Stimulated activated CD8-positive, alpha-beta memory T cell treated with anti-CD3 and anti-CD28 coated beads, Interleukin-4, amount 100 ng/mL, for 1 hour (primary cell): ENCODE measurements at places on chromosomes 7 and 10.

DNA sequence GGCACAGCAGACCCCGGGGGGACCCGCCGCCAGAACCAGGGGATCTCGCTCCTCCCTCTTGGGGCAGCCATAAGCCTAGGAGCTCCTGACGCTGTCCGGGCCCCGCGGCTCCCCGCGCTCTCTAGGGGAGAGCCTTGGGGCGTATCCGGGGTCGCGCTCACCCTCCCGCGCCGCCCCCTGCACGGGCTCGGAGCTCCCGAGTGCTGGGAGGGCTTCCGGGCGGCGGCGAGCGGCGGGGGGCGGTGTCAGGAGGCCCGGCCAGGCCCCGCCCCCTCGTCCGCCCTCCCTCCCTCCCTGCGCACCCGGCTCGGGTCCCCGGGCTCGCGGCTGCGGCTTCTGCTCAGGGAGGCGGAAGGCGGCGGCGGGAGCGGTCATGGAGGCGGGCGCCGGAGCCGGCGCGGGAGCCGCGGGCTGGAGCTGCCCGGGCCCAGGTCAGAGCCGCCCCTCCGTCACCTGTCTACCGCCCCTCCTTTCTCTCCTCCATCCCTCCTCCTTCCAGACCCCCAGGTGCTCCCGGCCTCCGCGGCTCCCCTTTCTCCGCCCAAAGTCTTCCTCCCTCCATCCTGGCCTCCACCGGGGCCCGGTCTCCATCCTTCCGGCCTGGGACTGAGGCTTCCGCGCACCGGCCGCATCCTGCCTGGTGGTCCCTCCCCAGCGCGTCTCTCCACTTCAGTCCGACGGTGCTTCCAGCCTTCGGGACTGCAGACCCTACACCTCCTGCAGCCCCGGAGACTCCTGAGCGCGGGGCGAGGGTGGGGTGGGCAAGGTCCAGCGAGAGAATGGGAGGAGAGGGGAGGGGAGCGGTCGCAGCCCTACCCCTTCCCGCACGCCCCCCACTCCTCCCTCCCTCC is at the start of gene CCDC136:
Gene CCDC136 (plus strand): TSS at position 848 of the 851 bp plus-strand sequence. CDS start 444 bp downstream, outside the sequence.
- DNase-seq = peak; percentile 55

DNA sequence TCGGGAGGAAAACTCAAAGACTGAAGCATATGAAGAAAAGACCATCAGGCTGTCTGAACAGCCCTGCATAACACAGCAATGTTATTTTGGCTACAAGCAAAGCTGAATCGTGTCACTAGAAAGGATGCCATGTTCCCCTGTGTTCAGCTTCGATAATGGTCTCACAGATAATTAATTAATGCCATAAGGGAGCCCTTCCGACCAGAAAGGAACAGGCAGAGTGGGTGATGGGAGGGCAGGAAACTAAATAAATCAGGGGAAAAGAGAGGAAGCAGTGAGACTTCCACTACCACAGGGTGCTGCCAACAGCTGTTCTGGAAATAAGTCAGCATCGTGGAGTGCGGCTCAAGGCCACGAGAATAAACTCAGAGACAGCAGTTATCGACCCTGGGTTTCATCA is 3.2 kb downstream of the PTPRN2 start:
- DNase-seq = no peak

DNA sequence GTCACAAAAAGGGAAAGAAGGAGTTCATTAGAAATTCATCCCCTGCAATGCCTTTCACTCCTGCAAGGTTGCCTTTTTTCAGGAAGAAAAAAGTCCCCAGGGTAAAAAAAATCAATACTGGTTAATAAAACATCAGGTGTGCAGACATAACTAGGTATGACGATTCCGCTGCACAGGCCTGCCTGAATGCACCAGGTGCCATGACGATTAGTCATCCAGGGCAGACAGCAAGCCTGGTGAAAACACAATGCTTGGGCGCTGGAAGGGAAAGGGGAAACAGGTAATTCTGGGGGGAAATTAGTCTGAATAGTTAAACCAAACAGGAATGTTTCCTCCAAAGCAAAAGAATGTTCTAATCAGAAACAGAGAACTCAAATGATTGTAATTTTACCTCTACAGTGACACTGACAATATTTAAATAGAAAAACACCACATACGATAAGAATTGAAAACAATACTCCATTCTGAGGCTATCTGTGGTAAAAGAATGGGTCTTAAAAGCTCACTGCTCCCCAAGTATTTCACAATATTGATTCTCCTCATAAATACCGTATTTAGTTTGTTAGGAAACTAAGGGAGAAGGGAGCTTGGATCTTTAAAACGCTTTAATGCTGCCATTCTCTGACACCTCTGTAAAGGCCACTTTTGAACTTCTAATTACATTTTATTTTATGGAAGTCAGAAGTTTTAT is 45.2 kb downstream of the VPS41 start:
- DNase-seq = no peak

GRCh38 chr7:135840591-135840990 is 92.0 kb upstream of the FAM180A start:
- no peak for DNase-seq

- no peak for DNase-seq
Measured at GRCh38 chr7:1843271-1843861, 173.3 kb downstream of the ELFN1 start.

DNA sequence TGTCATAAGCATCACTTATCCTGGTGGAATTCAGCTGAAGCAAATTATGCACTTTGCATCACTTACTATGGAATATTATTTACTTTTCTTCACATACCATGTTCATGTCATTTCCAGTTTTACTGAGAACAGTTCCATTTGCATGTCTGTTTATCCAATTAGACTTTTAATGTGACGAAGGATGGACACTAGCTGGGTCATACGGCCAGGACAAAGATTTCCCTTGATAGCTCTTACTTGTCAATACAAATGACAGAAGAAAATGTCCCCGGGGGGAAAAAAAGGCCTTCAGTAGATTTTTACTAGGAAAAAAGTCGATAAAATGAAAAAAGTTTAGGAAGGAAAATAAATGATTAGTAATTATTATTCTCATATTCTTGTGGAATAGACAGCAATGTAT is 106.6 kb downstream of the RAPGEF5 start:
- DNase-seq = no peak

DNA sequence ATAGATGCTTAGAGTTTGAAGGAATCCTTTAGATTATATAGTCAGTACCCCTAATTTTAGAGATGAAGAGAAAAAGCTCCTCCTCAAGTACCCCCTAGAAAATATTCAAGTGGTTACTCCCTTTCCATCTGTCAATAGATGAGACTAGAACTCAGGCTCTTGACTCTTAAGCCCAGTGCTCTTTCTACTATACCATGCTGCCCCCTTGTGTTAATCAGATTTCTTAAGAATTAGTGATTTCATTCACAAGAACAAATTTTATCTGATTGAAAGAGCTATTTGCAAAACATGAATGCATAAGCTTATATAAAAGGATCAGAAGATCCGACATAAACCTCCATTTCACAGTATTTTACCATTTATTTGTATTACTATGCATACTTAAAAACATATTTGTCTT is 179.3 kb downstream of the TFEC start:
- DNase-seq = no peak

- DNase-seq = no peak
Measured at GRCh38 chr7:22485189-22485588, 14.8 kb downstream of the STEAP1B start.

DNA sequence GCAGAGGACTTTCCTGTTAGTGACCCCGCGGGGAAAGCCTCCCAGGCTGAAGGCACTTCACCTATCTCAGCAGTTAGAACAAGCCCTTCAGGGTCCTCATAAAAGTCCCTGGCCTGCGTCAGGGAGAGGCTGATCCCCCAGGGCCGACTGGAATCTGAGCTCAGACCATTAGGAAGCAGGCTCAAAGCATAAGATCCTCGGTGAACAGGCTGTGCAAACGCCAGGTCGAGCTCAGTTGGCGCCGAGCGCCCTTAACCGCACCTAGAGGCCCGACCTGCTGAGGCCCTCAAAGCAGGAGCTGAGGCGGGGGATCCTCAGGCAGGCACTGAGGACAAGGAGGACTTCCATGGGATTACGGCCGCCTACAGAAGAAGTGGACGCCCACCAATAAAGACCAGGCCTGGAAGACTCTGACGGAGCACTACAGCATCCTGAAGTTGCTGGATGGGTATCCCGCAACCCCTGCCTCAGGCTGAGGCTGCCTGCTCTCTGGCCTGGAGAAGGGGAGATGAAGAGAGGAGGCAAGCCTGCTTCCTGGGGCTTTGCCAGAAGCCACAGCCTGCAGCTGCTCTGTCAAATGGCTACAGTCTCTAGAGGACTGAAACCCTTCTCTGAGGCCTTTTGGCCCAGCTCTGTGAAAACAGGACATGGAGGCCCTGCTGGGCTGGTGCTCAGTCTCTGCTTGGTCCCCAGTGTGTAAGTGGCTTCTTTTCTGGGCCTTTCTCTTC is 29.9 kb downstream of the LIPJ start:
- DNase-seq = no peak

- no peak for DNase-seq
Measured at GRCh38 chr10:114041166-114041565, 2.5 kb upstream of the ADRB1 start.

- DNase-seq = no peak
Measured at GRCh38 chr10:72334196-72334824, 20.4 kb downstream of the DNAJB12 start.

GRCh38 chr7:156504687-156505545 is 135.7 kb upstream of the RNF32 start:
- no peak for DNase-seq

DNA sequence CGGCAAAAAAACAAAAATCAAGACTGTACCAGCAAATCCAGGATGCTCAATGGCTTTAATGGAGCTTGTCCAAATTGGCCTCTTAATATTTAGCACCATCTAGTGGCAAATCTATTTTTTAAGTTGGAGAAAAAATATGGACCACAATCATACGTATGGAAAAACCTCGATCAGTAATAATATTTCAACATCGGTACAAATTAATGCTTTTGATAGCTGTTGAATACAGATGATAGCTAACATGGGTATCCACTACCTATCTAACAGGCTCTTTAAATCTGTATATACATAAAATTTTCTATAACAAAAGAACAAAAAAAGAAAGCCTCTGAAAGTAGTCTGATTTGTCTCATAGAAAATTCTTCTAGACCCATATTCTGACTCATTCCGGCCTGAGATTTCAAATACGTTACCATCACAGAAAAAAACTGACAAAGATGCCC is 29.2 kb downstream of the COA1 start:
- DNase-seq = no peak

- DNase-seq = no peak
Measured at GRCh38 chr10:50551894-50552293, 71.9 kb downstream of the SGMS1 start.
